ENCODE measurements at places on chromosomes 6 and 20.

DNA sequence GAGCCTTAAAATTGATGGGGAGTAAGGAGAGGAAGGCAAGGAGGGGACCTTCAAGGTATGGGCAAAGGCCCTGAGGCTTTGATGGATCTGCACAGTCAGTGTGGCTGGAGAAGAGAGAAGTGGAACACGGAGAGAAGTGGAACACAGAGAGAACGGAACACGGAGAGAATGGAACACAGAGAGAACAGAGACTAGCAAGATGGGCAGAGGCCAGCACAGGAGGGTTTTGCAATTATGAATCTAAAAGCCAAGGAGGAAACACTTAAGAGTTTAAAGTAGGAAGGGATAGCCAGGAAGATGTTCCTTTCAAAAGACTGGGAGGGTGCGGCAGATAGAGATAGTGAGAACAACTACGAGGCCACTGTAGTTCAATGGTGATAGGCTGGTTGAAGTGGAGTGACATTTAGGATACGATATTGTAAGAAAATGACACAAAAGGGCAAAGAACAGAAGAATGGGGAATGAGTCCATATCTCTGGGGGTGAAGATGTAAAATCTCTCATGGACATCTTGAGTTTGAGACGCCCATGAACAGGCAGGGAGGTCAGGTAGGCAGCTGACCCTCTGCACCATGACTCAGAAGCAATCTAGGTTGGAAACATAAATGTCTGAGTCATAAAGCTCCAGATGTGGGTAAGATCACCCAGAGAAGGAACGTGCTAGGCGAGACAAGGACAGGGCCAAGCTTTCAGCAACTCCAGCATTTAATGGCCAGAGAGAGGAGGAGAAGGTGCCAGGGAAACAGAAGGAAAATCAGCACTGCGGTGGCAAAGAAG lies 25.4 kb downstream of the ZMYND8 start:
- no peak for DNase-seq

GRCh38 chr20:63498960-63499337 lies at the start of gene EEF1A2:
Gene EEF1A2 (minus strand): TSS chr20:63499083. CDS start chr20:63497763, 1,320 bp downstream.
- DNase-seq = peak; percentile 43

DNA sequence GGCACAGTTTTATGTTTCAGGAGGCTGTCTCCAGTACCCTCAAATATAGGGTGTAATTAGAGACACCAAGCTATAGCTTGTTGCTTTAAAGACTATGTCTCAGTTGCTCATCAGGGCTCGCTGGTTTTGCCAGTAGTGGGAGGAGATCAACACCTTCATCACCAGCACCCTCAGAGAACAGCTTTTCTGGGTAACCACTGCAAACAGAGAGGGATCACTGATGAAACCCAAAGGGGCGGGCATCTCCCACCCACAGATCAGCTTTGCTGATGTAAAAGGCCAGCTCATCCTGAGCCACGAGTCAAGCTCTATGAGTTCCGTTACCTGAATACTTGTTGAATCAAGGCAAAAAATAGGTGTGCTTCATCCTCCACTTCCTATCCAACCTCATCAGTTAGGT lies 187.7 kb downstream of the AIG1 start:
- no peak for DNase-seq

DNA sequence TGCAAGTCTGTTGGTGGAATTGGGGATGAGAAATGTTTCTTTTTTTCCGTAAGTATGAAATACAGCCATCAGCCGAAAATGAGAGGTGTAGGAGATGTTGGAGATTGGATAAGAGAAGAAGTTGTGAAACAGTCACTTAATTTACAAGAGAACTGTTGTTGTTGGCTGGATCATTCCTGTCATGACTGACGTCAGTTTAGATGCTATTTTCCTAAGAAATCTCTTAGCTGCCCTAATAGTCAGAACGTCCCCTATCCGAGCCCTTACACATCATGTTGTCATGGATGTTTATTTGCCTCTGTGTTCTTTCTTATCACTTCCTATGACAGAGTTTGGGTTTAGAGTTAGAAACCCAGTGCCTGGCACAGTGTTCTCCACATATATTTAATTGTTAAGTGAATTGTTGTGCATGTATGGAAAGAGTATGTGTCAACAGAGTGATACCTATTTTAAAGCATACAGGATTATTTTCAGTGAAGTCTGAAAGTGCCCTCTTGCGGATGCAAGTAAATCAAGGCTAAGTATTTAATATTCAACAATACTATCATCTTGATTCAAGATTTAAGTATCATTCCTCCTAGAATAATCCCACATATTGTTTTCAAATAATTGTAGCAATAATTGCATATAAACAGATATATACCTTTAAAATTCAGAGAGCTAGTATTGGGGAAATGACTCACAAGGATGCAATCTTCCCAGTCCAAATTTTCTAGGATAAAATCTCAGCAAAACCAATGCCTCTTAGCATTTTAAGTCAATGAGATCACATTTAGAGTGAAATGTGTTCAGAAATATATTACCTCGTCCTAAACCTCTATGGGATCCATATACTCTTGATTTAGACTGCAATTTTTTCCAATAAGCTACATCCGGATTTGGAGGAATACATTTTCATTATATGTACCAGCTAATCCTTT lies 309.9 kb upstream of the NOX3 start:
- no peak for DNase-seq

- DNase-seq = no peak
Measured at GRCh38 chr20:48864738-48865318, 37.0 kb upstream of the PREX1 start.

DNA sequence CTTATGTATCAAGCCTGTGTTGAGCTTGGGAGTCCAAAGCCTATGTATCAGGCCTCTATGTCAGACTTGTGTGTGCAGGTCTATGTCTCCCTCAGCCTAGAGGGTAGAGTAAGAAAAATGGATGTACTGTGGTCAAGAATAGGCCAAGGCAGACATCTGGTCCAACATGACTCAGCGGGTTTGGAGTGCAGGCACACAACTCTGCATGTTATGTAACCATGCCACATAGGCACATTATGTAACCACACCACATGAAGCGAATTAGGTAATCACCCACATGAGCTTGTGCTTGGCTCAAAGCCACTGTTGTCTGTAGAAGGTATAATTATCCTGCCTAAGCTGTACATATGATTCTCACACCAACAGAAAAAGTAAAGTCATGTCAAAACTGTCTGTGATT lies 1190.5 kb upstream of the EYS start:
- no peak for DNase-seq

DNA sequence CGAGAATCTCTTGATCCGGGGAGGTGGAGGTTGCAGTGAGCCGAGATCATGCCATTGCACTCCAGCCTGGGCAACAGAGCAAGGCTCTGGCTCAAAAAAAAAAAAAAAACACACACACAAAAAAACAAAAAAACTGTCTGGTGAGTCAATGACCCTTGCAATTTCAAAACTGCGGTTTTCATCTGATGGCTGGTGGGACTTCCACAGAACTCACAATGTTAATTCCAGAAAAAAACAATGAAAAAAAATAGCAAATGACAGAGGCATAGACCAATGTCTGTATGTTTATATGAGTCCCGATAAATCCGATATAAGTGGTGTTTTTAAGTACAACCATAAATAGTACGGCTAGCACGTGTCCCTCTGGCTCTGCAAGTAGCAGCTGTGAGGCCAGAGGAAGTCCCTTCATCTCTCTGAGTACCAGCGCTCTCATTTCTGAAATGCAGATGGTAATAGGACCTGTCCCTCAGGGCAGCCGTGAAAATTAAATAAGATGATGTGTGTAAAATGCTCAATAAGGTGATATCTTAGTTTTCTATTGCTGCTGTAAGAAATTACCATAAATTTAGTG lies 21.9 kb upstream of the PTPN1 start:
- no peak for DNase-seq

DNA sequence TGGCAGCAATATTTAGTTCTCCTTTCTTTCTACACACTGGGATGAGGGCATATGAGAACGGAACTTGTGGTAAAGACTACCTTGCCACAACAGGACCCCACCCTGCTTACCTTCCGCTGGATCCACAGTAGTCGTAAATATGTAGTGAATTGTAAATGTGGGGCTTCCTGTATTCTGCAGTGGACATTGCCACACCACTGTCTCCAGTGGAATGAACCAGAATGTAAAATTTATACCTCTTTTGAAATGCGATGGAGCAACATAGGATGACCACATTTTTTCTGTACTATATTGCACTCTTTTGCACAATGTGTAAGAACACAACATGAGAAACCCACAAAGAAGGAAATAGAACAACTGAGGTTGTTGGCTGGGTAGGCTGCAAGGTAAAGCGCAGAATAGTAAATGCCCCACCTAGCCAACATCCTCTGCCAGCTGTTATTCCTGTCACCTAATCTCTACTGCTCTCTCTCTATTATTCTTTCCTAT lies 16.1 kb upstream of the RIPOR2 start:
- DNase-seq = no peak
